ENCODE measurements at places on chromosomes 16 and 17.

DNA sequence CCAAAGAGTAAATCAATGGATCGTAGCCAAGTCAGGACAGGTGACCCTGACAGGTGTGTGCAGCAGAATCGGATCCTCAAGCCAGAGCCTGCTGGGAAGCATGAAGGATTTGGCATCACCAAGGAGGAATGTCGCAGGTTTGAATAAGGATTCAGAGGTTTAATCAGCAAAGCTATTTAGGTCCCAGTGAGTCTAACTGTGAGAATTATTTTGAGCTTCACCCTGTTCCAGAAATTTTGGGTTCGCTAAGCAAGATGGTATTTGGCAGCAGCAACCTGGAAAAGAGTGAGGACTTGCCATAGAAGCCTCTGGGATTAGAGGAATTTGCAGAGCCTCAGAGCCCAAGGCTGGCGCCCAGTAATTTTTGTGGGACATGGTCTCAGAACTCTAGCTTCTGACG lies 173.0 kb downstream of the CCDC182 start:
- DNase-seq = no peak

GRCh38 chr17:8785547-8786413 lies 13.4 kb downstream of the MFSD6L start:
- DNase-seq = peak; percentile 77

- peak; percentile 34 for DNase-seq
Observed at GRCh38 chr16:23650674-23651416, 9.6 kb downstream of the DCTN5 start.

GRCh38 chr17:40535924-40536294 lies 29.4 kb downstream of the CCR7 start:
- DNase-seq = no peak

GRCh38 chr17:43367737-43368242 lies 31.0 kb upstream of the ARL4D start:
- peak; percentile 49 for DNase-seq

Measured in activated CD4-positive, alpha-beta memory T cell treated with anti-CD3 and anti-CD28 coated beads for 36 hours (primary cell).